ENCODE measurements at places on chromosomes 7 and 10. TPM values are rescaled to one million over a fixed set of nuclear protein-coding genes. Genes with fewer than 3 reads are reported as not detected.
A peak's percentile ranks its signal among the peaks of the same experiment; 100 is the strongest.

Gene CYP3A5
- total RNA-seq: 1.6 TPM

Gene LRRD1
- total RNA-seq: 1.2 TPM

Gene CCDC172
- total RNA-seq: not detected

Gene HTR5A
- total RNA-seq: 2.9 TPM

GRCh38 chr10:103276896-103277712 lies at the start of gene INA:
Gene INA (plus strand): TSS chr10:103277138. CDS start chr10:103277212, 74 bp downstream.
- peak; percentile 54 for DNase-seq

DNA sequence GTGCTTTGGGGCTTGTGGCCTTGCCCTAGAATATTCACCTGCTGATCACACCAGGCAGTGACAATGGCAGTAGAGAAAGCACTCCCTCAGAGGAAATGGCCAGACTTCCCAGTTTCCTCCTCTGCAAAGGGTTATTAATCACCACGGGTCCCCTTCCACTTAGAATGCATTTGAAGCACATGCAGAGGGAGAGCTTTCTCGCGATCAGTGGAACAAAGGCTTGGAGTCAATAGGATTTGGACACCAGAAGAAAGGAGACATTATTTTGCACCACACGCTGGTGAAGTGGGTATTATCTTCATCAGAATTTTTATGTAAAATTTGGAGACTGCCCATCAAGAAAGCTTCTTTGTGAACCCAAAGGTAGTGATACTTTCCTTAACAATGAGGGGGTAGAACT lies 35.4 kb upstream of the INHBA start:
- DNase-seq: no peak

- no peak for DNase-seq
These were observed 16.3 kb downstream of the ACSL5 start for GRCh38 chr10:112390125-112390703.

GRCh38 chr10:34380856-34381255 lies 434.2 kb downstream of the PARD3 start:
- DNase-seq: no peak

DNA sequence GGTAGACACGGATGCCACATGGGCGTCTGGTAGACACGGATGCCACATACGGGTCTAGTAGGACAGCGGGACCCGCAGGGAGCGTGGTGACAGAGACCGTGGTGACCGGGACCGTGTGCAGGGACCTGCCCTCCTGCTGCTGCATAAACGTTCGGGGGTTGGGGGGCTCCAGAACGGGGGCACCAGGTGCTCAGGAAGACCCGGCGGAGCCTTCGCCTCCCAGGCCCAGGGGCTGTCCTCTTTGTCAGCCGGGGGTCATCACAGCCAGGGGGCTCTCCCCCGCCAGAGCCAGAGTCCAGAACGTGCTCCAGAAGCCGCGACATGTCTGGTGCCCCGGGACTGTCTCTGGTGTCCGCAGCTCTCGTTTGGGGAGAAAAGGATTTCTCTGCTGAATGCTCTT lies 69.2 kb upstream of the ADGRA1 start:
- no peak for DNase-seq

DNA sequence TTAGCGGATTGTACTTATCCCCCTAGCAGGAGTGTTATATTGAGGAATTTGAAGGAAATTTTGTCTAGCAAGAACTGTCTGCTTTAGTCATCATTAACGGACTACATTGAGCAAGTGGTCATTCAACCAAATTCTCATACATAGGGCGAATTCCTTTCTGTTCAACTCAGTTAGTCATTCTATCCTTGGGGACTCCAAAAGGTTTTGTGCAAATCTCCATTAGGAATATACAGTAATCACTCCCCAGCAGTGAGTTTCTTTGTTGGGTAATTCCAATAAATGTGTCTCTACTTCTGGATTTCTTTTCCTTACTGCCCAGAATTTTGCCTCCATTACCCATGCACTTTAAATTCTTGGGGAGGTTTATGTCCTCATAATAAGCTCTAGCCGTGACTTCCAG lies 51.1 kb downstream of the EPDR1 start:
- no peak for DNase-seq

GRCh38 chr10:113264333-113265131 lies 288.3 kb upstream of the HABP2 start:
- no peak for DNase-seq

- no peak for DNase-seq
These were observed 4.1 kb downstream of the SPAM1 start for GRCh38 chr7:123929107-123929506.

Data from frontal cortex (tissue), 4 donors.